ENCODE measurements at places on chromosomes 6 and 20.

GRCh38 chr6:109235481-109236038 lies 140.3 kb downstream of the CEP57L1 start:
- no peak for DNase-seq

GRCh38 chr20:1718604-1719384 lies 61.2 kb upstream of the SIRPG start:
- DNase-seq = peak; percentile 97

DNA sequence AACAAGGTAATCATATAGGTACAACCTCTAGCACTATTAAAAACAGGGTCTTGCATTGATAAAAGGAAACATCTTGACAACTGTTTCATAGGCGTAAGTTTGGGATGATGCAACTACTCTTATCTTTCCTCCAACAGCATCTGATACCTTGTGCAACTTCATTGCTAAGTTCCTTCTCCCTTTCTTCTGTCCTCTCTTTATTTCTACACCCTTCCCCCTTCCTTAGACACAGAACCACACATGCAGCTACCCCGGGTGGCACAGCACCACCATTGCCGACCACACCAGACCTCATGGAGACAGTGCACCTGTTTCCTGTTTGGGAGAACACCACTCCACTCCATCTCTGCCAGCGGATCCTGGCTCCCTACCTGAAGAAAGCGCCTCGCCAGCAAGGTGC lies 14.4 kb downstream of the MYB start:
- no peak for DNase-seq

DNA sequence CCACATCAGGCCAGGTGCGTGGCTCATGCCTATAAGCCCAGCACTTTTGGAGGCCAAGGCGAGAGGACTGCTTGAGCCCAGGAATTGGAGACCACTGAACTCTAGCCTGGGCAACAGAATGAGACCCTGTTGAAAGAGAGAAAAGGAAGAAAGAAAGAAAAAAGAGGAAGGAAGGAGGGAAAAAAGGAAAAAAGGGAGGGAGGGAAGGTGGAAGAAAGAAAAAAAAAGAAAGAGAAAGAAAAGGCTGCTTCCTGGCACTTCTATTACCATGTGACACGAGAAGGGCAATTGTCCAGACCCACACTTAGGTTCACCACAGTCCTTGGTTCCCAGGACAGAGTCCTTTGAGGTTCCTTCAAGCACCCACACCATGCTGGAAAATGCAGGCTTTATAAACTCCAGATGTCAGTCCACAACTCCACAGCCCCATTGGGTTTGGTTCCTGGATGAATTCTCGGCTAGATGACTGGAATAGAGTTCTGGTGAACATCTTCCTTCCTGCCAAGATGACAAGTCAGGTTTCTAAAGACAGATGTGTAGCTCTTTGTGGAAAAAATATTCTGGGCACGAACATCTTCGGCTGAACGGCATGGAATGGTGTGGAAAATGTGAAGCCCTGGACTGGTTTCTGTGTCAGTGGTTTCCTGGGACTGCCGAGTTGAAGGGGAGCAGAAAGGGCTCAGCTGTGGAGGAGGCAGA lies 32.5 kb downstream of the NT5E start:
- no peak for DNase-seq

DNA sequence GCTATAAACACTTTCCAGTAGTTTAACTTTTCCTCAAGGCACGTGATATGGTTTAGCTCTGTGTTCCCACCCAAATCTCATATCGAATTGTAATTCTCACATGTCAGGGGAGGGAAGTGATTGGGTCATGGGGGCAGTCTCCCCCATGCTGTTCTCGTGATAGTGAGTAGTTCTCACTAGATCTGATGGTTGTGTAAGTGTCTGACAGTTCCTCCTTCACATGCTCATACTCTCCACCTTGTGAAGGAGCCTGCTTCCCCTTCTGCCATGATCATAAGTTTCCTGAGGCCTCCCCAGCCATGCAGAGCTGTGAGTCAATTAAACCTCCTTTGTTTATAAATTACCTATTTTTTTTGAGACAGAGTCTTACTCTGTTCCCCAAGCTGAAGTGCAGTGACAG lies 127.9 kb downstream of the DTNBP1 start:
- no peak for DNase-seq
